ENCODE measurements at places on chromosomes 4 and X.

DNA sequence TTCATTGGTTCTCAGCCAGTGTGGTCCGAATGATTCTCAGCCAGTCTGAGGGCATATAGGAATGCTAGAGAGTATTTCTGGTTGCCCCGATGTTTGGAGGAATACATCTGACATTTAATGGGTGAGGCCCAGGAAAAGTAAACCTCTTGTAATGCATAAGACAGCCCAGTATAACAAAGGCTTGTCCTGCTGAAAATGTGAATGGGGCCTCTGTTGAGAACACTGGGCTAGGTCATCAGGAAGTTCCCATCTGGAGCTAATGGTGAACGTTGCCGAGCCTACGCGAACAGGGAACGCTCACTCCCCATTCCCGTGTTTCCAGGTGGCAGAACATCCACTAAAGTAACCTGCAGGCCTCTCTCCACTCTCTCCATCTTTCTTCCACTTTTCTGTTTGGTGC, 132.0 kb upstream of the CLNK start:
- DNase-seq: no peak

- peak; percentile 97 for DNase-seq
Measured at GRCh38 chr4:73589261-73589847, 30.9 kb downstream of the RASSF6 start.

- no peak for DNase-seq
Measured at GRCh38 chr4:172995161-172995560, 173.4 kb upstream of the GALNT7 start.

GRCh38 chrX:155115174-155115819, 44.0 kb downstream of the BRCC3 start:
- peak; percentile 44 for DNase-seq

DNA sequence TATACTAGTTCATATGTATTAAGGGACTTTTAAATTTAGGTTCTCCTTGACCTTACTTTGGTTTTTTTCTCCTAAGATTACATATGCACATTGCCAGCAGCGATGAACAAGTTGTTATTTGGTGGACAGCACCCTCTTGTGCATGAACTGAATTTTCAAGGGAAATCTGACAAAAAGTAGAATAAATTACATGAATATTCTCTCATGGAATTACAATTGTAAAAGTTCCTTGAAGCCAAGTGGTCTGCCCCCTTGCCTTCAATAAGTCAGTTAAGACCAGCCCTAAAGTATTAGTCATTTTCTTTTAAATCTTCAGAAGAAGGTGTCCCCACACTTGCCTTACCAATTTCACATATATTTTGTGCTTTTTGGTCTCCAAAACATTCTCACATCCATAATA, 30.7 kb upstream of the SMARCA5 start:
- peak; percentile 54 for DNase-seq

- peak; percentile 25 for DNase-seq
Measured at GRCh38 chrX:46686003-46686645, 72.8 kb downstream of the SLC9A7 start.

DNA sequence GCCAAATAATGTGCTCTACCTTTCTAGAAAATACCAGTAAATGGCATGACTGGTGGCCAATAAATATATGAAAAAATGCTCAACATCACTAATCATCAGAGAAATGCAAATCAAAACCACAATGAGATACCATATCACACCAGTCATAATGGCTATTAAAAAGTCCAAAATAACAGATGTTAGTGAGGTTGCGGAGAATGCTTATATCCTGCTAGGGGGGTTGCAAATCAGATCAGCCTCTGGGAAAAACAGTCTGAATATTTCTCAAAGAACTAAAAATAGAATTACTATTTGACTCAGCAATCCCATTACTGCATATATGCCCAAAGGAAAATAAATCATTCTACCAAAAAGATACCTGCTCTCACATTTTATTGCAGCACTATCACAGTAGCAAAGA, 115.1 kb downstream of the RASGEF1B start:
- DNase-seq: no peak

GRCh38 chr4:80798082-80798481, 232.4 kb upstream of the BMP3 start:
- no peak for DNase-seq

GRCh38 chr4:144509088-144510015, 136.6 kb upstream of the HHIP start:
- no peak for DNase-seq

- no peak for DNase-seq
Measured at GRCh38 chr4:5798946-5799345, 87.9 kb downstream of the EVC start.

DNA sequence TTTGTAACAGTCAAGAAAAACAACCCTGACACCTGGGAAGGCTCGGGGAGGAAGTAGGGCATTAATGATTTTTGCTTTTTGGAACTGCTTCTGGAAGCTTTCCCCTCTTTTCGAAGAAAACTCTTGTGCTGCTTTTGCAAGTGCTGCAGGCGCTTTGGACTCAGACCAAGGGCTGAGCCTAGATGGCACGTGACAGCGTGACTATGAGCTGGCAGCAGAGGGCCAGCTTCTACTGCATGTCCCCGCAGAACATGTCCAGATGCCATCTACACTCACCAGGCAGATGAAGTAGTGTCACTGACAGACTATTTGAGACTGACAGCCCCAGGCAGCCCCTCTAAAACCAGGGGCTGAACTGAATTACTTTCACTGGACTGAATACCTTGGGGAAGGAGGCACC, 6.2 kb downstream of the NR0B1 start:
- DNase-seq: peak; percentile 57

DNA sequence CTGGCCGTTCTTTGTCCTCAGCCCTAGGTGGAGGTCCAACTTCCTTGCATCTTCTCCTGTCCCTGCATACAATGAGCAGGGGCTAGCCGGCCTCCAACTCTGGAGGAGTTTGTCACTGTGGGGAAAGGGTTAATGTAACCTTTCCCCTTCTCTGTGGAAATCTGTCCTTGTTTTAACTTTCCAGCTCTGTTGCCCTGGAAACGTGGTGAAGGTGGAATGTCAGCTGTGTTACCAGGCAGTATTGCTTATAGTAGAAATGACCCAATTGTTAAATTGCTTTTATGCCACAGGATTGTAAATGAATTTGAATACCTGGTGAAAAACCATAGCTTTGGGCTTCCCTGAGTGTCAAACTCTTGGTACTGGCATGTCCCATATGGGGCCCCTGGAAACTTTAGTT, 131.6 kb upstream of the SCML1 start:
- no peak for DNase-seq

DNA sequence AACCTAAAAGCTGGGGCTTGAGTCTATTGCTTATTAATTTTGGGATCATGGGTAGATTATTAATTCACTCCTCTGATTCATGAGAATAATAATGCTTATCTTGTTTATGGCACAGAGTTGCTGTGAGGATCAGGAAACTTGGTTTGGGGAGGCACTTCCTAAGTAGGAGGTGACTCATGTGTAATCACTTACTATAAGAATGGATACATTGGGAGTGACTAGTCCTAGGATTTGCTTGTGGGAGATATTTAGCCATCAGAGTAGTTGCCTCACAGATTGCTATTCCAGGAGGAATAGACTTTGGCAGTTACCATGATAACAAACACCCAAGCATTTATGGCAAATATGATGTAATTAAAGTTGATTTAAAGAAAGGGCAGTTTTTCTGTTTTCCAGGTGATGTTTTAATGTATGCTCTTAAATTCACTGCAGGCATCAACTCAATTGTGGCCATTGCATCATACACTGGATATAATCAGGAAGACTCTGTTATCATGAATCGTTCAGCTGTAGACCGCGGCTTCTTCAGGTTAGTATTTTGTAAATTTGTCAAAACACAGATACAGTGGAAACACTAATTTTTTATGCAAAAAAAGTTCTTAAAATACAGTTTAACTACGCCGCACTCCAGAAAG, 41.9 kb downstream of the POLR2B start:
- DNase-seq: peak; percentile 94
